ENCODE measurements at places on chromosomes 11 and 22. TPM values are rescaled to one million over a fixed set of nuclear protein-coding genes. Genes with fewer than 3 reads are reported as not detected.

GRCh38 chr11:2567026-2567671 lies 122.3 kb downstream of the KCNQ1 start:
- no peak for DNase-seq

DNA sequence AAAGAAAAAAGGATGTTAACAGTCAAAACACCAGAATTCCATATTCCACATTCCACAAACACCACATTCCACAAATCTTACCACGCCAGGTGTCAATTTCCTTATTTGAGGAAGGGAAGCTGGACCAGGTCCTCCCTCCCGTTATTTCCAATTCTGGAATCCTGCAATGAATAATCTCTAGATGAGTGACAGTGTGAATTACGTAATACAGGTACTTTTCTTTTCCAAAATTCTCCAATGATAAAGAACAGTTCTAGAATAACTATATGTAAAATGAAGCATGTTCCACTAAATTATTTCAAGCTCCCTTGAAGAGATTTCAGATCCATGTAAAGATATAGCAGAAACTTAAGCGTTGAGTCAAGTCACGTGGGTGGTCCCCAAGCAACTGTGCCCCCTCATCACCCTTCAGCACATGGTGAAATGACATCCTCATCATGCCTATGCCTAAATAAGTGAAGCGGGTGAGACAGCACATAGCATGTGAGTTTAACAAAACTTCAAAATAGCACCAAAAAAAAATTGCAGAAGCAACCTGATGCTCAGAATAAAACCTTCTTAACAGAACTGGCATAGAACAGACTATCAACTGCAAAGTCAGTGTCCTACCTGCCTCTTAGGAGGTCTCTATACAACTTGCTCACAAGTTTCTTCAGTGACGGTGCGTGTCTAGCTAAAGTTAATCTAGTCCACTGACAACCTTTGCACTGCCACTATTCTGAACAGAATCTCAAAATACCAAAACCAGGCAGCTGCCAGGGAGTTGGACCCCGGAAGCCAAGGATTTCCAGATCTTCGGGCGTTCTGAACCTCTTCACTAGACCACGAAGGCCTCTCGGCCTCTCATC lies 876 bp downstream of the NFRKB start:
- DNase-seq: no peak

GRCh38 chr11:69126286-69126685 lies 29.4 kb upstream of the SMIM38 start:
- DNase-seq: no peak

MS4A12 gene
- not detected for total RNA-seq

DGCR6 gene
- total RNA-seq: 3.0 TPM

Measured in right lobe of liver (tissue), 6 donors.